ENCODE measurements at places on chromosomes 1 and 21.

DNA sequence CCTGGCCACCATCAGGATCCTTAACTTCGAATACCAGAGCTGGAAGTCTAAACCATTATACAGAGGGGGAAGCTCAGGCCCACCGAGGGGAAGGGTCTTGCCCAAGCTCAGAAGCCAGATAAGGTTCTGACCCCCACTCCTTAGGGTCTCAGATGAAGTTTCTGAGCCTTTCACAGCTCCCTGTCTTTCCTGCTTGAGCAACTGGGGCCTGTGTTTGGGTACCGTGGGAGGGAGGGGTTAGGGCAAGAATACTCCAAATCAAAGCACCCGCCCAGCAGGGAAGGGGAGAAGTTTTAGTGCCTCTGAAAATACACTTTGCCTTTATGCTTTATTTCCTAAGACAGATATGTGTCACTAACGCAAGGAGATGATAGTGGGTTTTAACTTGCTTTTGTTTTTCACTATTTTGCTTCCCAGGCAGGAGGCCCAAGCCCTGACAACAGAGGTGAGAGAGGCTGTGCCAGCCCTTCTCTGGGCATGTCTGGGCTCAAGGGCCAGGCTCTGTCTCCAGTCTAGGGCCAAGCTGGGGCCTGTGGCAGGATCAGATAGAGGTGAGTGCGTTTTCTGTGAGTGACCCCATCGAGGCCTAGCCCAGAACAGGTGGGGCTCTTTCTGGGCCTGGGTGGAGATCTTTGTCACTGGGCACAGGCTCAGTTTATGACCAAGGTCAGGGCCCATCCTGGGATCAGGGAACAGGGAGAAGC is 20.5 kb upstream of the TENT5B start:
- no peaks in the 10 kb centered on the region for H3K27me3 ChIP-seq
- no peak for DNase-seq
- no peak overlapping the region for H3K27ac ChIP-seq
- H3K36me3 ChIP-seq = no peaks in the 10 kb centered on the region

DNA sequence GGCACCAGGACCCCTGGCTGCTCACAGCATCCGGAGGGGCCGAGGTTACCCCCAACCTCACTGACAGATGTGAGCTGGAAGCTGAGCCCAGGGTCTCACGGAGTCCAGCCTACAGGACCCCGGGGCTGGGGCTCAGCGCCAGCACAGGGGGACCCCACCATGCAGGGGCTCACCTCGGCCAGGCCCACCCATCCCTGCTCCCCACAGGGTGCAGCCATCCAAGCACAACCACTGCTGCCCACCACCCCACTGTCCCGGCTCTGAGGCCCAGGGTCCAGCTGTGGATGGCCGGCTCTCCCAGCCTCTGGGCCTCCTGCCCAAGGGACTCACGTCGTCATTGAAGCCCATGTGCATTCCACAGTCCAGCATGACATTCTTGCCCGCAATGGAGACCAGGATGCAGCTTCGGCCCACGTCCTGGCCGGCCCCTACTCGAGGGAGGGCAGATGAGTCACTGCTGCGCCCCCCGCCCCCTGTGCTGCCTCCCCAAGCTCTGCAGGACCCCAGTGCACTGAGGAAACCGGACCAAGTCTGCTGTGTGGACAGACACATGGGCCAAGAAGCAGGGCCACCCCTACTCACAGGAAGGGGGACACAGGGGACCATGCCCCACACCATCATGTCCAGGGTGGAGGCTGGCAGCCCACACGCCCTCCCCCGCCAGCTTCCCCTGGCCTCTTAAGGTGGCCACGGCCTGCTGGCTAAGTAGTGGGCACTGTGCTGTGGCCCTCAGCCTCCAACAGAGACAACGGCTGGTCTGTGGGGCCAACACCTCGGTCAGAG is 3.6 kb downstream of the INTS11 start:
- H3K27ac ChIP-seq = no peak overlapping the region
- no peaks in the 10 kb centered on the region for H3K36me3 ChIP-seq
- no peak overlapping the region for H3K4me3 ChIP-seq
- H3K27me3 ChIP-seq = no peaks in the 10 kb centered on the region
- H3K4me1 ChIP-seq = peaks cover 16% of the 10 kb centered on the region

DNA sequence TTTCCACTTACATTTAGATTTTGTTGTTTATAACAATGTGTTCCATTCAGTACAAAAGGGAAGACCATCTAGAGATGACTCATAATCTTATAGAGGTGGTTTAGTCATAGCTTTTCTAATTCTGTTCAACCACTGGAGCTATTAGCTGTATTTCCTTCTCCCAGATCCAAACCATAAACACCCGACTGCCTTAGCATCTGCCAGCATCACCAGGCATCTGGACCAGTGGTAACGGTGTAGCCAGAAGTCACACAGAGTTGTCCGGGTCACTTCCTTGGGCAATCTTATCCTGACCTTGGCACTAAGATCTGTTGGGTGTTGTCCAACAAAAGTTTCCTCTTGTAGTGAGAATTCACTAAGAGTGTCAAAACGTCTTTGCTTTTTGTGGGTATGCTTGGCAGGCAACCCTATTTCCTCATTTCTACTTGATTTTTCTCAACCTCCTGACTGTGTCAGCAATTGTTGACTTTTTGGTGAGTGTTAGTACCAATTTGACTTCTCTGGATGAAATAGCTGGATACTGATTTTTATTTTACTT is 372.1 kb upstream of the B3GALT2 start:
- DNase-seq = no peak
- no peaks in the 10 kb centered on the region for H3K4me1 ChIP-seq
- H3K4me3 ChIP-seq = no peak overlapping the region
- no peak overlapping the region for H3K27ac ChIP-seq
- no peaks in the 10 kb centered on the region for H3K36me3 ChIP-seq

DNA sequence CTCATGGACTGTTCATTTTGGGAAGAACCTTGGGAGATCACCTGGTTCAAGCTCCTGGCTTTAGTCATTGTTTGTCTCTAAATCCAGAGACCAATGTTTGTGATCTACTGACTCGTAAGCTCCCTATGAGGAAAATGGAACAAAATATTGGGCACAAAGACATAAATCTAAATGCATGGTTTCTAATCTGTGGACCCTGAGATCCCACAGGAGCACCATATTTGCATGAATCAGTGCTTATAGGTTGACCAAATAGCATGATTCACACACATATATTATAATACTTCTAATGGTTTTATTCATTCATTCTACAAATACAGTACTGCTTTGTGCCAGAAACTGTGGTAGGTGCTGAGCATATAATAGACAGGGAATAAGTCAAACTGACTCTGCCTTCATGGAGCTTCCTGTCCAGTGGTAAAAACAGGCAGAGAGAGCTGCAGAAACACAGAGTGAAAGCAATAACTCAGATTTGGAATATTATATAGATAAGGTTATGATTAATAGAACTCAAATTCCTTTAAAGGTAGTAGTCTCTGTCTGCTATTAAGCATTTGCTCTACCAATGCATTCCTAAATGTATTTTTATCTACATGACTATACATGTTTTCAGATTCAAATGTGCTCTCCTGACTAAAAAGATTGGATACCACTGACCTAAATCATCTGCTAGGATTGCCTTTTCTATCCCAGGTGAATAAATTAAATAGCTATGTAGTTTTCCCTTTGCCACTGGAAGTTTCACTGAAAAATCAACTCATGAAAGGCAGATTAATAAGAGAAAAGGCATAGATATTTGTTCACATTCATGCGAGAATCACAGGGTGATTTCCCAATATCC is 198.6 kb upstream of the CAMK1G start:
- no peak for DNase-seq
- H3K27ac ChIP-seq = no peak overlapping the region
- no peak overlapping the region for H3K4me3 ChIP-seq
- no peaks in the 10 kb centered on the region for H3K36me3 ChIP-seq
- H3K27me3 ChIP-seq = no peaks in the 10 kb centered on the region

- no peak overlapping the region for H3K27ac ChIP-seq
- no peak overlapping the region for H3K4me3 ChIP-seq
- H3K27me3 ChIP-seq = no peaks in the 10 kb centered on the region
- no peaks in the 10 kb centered on the region for H3K36me3 ChIP-seq
- no peaks in the 10 kb centered on the region for H3K4me1 ChIP-seq
Observed at GRCh38 chr1:95140791-95141190, 23.6 kb downstream of the TLCD4 start.

DNA sequence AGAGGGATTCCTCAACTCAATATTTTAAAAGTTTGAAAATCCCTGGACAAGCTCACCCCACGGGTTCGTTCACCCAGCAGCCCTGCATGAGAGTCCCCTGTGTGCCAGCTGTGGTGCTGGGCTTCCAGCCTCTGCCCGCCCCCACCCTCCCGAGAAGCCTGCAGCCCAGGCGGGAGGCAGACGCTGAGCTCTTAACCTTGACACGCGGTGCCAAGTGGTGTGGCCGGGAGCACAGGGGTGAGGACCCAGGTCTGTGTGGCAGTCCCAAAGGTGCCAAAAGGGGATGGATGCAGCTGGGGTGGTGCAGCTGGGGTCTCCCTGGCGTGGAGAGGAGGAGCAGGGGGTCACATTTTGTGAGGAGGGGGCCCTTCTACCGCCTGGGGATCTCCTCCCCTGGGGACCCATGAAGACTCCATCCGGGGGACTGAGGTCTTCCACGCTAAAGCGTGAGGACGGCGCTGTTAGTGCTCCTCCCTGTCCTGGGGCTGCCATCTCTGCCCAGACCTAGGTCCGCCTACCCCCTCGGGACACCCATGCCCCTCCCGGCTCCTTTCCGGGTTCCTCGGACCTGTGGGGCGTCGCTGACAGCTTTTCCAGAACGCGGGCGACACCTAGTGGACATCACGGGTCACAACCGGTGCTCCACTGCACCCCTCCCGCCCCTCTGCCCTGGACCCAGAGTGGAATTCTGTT is 12.9 kb downstream of the PLA2G2F start:
- peaks cover 3% of the 10 kb centered on the region for H3K4me1 ChIP-seq
- peak; percentile 90 for DNase-seq
- H3K4me3 ChIP-seq = peak overlapping the region; percentile 17
- H3K27me3 ChIP-seq = no peaks in the 10 kb centered on the region
- H3K27ac ChIP-seq = peak overlapping the region; percentile 43
- H3K36me3 ChIP-seq = no peaks in the 10 kb centered on the region

DNA sequence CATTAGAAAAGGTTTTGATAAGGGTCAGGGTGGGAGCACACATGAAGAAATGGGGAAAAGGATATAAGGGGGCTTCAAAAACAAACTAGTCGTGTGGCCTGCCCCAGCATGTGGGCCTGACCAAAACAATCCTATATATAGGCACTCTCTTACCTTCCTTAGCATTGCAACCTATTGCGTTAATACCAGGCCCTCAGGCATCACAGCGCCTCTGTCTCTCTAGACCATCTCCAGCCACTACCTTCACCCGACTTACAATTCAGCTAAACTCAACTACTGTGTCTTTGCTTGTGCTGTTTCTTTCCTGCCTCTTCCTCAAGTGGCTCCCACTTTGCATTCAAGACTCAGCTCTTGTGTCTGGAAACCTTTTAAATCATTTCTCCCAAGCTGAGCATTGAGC is 47.0 kb upstream of the GJA5 start:
- no peaks in the 10 kb centered on the region for H3K4me1 ChIP-seq
- H3K4me3 ChIP-seq = no peak overlapping the region
- no peaks in the 10 kb centered on the region for H3K27me3 ChIP-seq
- no peak for DNase-seq
- no peak overlapping the region for H3K27ac ChIP-seq

- no peak overlapping the region for H3K27ac ChIP-seq
- H3K36me3 ChIP-seq = no peaks in the 10 kb centered on the region
- no peaks in the 10 kb centered on the region for H3K27me3 ChIP-seq
Observed at GRCh38 chr1:55539652-55540512, 324.7 kb upstream of the USP24 start.

DNA sequence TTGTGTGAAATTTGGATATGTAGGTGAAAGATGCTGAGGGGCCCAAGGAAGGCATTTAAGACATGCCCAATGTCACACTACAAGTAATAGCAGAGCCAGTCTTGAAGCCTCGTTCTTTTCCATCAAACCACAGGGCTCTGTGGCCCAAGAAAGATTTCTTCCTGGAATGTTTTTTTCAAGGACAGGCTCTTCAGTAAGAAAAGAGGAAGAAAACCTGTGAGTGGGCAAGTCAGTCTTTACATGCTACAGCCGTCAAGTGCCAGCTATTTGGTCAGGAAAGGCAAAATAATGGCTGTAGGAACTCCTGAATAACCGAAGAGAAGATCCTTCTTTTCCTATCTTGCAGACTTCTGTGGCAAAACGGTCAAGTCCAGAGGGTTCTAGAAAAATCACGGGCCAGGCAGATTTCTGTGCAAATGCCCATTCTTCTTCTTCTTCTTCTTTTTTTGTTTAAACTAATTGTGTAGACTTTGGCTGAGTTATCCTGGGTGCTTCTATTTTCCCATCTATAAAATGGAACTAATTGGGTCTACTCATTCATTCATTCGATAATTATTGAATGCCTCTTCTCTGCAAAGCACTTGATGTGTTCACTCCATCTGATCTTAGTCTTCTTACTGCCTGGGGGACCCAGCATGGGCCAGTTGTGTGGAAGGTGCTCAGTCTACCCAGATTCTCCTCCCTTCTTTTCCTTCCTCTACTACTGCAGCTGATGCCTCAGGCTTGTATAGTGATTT is 1.9 kb upstream of the ID3 start:
- H3K4me1 ChIP-seq = peaks cover 27% of the 10 kb centered on the region
- H3K4me3 ChIP-seq = no peak overlapping the region
- H3K36me3 ChIP-seq = no peaks in the 10 kb centered on the region
- H3K27me3 ChIP-seq = no peaks in the 10 kb centered on the region
- DNase-seq = no peak

- H3K27ac ChIP-seq = peak overlapping the region; percentile 99
- no peaks in the 10 kb centered on the region for H3K36me3 ChIP-seq
- peak overlapping the region; percentile 38 for H3K4me3 ChIP-seq
- no peaks in the 10 kb centered on the region for H3K27me3 ChIP-seq
- H3K4me1 ChIP-seq = peaks cover 64% of the 10 kb centered on the region
- DNase-seq = peak; percentile 91
Observed at GRCh38 chr1:156122519-156123355, 8.2 kb downstream of the LMNA start.

DNA sequence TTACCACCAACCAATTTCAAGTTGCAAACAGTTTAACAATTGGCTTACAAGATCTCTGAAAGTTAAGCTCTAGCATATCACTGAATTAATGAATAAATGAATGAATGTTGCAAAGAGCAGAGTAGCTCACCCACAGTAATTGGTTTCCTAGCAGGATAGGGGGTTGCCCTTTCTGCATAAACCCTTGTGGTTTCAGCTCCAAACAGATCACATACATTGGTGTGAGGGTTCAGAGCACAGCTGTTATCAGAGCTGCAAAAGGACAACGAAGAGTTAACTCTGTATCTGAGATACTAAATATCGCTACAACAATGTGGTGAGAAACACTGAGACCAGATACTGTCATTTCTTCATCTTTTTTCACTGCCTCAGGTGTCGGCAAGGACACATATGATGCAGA is 46.6 kb downstream of the NTNG1 start:
- no peak overlapping the region for H3K27ac ChIP-seq
- H3K4me3 ChIP-seq = no peak overlapping the region
- H3K4me1 ChIP-seq = no peaks in the 10 kb centered on the region
